ENCODE measurements at places on chromosomes 16 and 17.

DNA sequence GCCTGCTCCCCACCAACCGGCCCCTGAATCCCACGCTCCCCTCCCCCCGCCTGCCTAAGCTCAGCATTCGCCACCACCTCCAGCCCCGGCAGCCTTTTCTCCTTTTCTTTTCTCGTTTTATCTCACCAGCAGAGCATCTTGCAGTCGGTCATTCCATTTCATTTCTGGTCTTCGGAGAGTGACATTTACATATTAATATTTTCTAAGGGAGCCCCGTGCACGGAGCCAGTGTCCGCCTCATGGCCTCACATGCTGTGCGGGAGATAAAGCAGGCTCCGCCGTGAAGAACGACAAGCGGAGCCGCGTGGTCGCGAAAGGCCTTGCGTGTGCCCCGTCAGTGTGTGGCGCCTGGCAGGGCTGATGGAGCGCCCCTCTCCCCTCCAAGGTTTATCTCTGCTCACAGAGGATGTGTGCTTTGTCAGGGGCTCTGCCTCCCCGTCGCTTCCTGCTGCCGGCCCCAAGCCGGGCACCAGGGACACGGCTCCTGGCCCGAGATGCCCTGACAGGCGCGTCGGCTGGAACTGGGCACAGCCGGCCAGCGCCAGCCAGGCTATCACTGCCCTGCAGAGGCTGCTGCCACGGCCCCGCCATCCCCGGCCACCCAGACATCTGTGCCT is 95.5 kb upstream of the GSE1 start:
- no peak for DNase-seq

- no peak for DNase-seq
These were observed 111.3 kb downstream of the TRIM37 start for GRCh38 chr17:58995247-58995940.

GRCh38 chr17:77763023-77763422 is 195.5 kb upstream of the TNRC6C start:
- no peak for DNase-seq

DNA sequence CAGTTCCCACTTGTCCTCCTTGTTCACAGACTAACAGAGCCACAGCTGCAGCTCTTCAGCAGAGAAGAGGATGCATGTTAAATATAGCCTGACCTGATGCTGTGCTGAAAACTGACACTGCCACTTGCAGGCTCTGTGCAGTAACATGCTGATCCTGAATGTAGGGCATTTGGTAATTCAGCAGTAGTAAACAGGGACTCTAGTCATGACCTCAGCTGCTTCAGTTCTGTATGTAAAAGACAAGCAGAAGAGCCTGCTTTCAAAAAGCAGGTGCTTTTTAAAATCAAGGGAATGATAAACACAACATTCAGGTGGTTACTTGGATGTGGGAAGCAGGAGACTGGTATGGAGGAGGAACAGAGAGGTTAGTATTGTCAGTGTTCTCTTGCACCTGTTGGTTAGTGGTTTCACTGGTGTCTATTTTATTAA is 33.8 kb downstream of the ESRP2 start:
- no peak for DNase-seq

DNA sequence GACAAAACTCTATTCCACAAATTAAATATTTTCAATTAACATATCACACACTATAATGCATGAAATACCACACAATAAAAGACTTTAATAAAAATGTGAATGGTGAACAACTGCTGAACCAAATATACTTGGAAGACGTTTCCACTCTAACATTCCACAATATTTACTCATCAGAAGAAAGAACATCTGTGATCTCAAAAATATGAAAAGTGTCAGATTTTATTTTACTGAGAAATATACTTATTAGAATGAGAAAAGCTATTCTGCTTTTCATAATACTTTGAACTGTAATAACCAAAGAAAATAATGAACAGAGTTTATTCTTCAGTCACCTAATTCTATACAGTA is 181.8 kb upstream of the AXIN2 start:
- DNase-seq = no peak

DNA sequence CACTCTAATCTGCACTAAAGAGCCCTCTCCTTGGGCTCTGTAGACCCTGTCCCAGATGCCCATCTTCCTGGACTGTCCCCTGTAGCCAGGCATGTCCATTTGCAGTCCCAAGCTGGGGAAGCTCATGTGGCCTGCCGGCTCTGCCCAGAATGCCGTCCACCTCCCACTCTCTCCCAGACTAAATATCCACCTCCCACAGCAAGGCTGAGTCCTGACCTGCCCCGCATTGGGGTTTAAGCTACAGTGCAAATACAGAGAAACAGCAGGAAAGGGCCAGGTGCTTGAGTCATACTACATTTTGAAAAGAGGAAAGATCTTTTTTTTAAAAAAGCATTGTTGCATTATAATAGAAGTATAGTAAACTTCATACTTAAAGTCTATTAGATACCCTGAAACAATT is 3.0 kb downstream of the ST6GALNAC2 start:
- no peak for DNase-seq

DNA sequence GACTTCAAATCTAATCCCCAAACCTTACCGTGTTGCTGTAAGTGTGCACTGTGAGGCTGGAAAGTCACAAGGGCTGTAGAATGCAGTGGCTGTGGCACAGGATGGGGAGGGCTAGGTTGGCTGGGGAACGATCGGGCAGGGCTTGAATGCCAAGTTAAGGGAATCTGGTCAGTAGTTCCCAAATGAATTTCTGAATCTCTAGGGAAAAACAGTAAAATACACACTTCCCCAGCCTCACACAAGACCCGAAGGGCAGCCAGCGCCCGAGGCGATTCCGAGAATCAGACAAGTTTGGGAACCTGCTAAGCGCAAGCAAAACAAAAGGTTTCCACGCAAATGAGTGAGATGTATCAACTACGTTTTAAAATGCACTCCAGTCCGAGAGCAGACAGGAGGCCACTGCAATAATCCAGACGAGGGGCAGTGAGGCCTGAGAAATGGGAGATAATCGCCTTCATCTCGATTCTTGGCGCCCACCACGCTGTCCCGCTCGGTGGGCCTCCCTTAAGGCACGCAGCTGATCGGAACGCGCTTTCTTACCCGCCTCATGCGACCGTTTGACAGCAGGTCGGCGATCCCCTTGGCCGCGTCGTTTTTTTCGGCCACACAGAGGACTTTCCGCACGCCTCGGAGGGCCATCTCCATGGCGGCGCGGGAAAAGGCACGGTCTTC is 599 bp downstream of the TOP3A start:
- no peak for DNase-seq

GRCh38 chr16:89999831-90000574 is 19.3 kb downstream of the DBNDD1 start:
- DNase-seq = no peak

- no peak for DNase-seq
These were observed 23.6 kb downstream of the ADAD2 start for GRCh38 chr16:84214451-84215066.

DNA sequence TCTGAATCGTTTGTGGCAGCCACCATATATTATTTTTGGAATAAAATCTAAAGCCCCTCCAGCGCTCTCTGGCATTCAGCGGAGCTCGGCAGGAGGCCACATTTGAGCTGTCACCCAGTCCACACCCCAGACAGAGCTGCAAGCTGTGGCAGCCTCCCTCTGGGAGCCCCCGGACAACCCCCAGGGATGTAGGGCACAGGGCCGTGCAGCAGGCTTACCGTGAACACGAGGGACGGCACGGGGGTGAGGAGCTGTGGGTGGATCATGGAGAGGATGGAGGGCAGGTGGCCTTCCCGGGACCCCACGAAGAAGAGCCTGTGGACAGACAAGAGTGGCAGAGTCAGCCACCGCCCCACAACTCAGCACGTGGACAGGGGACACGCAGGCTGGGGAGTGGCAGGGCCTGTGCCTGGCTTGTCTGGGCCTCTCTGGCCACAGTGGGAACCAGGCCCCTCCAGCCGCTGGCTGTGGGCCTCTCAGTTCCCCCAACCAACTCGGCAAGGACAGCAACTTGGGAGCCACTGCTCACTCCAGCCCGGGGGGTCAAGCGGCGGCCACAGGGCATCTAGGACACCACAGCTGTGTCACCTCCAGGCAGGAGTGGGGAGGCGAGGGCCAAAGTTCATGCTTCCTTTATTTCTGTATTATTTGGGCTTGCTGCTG is 31.5 kb downstream of the SLC7A5 start:
- no peak for DNase-seq

- no peak for DNase-seq
These were observed 9.0 kb downstream of the C17orf99 start for GRCh38 chr17:78154903-78155811.

DNA sequence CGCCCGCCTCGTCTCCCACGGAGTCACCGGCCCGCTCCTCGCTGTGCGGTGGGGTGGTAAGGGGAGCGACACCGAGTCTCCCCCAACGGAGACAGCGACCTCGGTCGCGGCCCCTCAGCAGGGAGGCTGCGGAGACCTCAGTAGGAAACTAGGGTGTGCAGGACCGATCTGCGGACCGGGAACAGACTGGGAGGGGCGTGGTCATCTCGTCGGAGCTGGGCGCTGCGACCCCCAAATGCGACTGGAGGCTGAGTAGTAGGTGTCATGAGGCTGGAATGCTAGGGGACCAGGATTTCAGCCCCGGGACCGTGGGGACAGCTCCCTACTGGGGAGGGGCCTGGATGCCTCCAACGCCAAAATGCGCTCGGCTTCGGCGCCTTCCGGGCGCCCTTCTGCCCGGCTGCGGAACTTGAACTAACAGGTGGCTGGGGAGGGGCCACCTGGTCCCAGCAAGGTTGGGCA is 1.3 kb downstream of the CACNG4 start:
- no peak for DNase-seq

DNA sequence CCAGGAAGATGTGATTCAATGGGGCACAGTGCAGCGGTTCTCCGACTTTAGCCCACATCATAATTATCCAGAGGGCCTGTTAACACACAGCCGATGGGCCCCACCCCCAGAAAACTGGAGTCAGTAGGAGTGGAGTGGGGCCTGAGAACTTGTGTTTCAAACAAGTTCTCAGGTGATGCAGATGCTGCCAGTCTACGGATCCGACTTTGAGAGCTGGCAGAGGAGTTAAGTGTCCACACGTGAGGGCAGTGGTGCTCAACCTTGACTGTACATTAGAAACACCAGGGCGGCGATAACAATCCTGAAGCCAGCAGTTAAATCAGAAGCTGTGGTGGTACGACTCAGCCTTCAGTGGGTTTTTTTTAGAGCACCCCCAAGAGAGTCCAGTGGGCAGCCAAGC is 75.0 kb downstream of the GPRC5B start:
- no peak for DNase-seq

- DNase-seq = no peak
These were observed 37.6 kb upstream of the PIRT start for GRCh38 chr17:10875430-10875851.

- no peak for DNase-seq
These were observed 9.3 kb upstream of the LRRC59 start for GRCh38 chr17:50406578-50406977.

GRCh38 chr17:4665027-4665426 is 23.5 kb upstream of the ALOX15 start:
- DNase-seq = no peak

DNA sequence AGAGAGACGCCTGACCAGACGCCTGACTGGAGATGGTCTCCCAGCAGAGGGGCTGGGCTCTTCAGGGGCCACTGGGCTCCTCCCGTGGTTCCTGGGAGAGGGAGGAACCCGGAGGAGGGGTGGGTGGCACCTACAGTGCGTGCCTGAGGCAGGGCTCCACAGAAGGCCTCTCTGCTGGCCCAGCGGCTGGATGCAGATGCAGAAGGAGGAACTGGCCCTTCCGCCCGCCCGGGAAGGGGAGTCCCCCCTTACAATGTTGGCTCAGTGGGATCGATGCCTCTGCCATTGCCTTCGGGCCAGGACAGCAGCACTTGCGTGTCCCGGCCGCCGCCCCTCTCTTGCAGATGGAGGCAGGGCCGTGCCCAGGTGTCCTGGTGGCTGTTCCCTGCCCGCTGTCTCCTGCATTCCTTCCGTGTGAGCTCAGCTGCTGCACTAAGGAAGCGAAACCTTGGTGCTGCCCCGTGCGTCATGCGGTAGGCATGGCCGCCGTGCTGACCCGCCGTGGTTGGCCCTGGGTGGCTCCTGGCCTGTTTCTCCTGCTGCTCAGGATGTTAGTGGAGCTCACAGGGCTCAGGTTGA is 15.1 kb downstream of the BAIAP2 start:
- no peak for DNase-seq

- no peak for DNase-seq
These were observed 2.3 kb upstream of the WNT3 start for GRCh38 chr17:46820592-46821450.

- DNase-seq = no peak
These were observed 549.2 kb upstream of the CDH11 start for GRCh38 chr16:65671071-65671470.

- DNase-seq = no peak
These were observed 33.3 kb downstream of the RNF135 start for GRCh38 chr17:31004160-31004559.

DNA sequence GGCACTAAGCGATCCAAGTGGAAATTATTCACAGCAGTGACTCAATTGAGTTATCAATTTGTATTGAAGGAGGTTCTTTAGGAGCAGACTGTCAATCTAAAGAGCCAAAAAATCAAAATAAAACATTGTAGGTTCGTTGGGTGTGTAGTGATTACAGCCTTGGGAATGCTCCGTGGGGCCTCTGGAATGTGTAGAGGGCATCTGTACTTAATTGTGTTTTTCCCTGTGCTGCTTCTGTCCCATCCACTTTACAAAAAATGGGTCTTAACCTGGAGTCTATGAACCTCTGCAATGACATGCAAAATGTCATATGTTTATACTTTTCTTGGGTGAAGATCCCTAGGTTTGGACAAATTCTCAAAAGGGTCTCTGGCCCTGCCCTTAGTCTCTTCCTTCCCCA is 215.1 kb downstream of the CCDC182 start:
- DNase-seq = no peak

DNA sequence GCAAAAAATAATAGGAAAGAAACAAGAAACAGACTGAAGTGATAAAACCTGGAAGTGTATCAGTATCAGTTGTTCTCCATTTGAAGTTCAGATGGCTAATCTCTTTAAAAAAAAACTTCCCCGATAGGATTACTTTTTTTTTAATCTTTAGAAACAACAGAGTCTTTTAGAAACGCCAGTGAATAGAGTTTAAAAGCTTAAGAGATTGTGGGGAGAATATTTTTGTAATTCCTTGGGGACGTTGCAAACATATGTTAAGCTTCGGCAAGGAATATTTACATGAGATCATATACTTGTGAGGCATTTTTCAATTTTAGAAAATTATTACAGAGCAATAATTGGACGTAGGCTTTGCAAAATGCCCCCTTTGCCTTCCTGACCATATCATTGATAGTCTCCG is 13.2 kb downstream of the MAF start:
- DNase-seq = no peak

GRCh38 chr16:58051821-58052603 is 26.5 kb downstream of the MMP15 start:
- no peak for DNase-seq

- DNase-seq = no peak
These were observed 52.5 kb upstream of the CLEC3A start for GRCh38 chr16:77969861-77970260.

GRCh38 chr17:29084541-29085146 is 41.7 kb downstream of the PIPOX start:
- DNase-seq = no peak

GRCh38 chr17:78343543-78344201 is 16.2 kb downstream of the SOCS3 start:
- no peak for DNase-seq

GRCh38 chr17:50783193-50783660 is 15.9 kb upstream of the ANKRD40CL start:
- DNase-seq = no peak

- no peak for DNase-seq
These were observed 7.6 kb upstream of the HNF1B start for GRCh38 chr17:37752482-37752881.
